Thyroid gland (tissue), 4 donors: ENCODE measurements at places on chromosomes 11 and 22. TPM values are rescaled to one million over a fixed set of nuclear protein-coding genes. Genes with fewer than 3 reads are reported as not detected.
A peak's percentile ranks its signal among the peaks of the same experiment; 100 is the strongest.

Gene ZFTA
- 14.7 TPM for total RNA-seq

DNA sequence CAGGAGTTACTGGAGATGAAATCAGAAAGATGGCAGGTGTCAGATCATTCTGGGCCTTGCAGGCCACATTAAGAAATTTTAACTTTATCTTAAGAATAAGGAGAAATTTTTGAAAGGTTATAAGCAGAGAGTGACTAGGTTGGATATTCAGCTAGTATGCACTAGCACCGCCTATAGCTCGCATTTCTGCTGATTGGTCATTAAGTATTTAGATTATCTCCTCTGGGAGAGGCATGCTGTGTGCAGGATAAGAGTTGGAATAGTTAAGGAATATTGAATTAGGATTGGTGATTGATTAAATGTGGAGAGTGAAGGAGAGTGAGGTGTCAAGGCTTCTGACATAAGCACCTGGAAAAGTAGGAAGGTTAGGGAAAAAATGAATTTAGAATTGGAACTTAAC is 100.6 kb downstream of the STIM1 start:
- no peak for DNase-seq

DNA sequence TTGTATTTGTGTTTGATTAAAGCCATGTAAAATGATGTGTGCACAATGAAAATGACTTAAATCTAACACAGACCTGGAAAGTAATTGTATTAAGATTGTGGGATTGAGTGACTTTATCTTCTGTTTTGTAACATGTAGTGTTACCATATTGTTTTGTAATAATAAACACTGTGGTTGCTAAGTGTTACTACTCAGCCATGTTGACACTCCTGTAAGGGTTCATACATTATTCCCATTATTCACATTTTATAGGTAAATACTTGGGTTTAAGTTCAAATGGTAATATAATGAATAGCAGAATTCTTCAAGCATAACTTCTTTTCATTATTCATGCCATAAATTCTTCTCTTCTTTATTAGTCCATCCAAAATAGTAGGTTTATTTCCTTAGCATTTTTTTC is 69.0 kb downstream of the ZC3H12C start:
- no peak for DNase-seq

GRCh38 chr22:40525250-40525884 is 111.2 kb downstream of the MRTFA start:
- peak; percentile 31 for DNase-seq
